ENCODE measurements at places on chromosomes 12 and 14.

GRCh38 chr14:68261092-68261842 lies 441.7 kb downstream of the RAD51B start:
- no peak for DNase-seq

DNA sequence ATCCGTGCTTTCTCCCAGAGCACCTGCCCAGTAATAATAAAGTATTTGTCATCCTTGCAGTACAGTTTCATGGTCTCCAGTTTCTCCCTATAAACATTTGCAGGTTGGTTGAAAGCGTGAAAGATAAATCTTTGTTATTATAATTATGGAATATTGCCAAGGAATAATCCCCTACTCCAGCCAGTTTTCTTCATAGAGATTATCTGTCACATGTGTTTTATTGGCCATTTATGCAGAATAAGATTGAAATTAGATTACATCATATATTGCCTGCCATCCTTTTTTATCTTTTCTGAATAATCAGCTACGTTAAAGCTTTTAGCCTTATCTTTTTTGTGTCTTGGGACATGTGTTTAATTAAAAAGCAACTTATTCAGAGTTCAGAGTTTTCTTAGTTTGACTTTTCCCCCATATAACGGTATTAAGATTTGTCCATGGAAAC lies 168.0 kb downstream of the KICS2 start:
- no peak for DNase-seq

- DNase-seq, result peak; percentile 84
Measured at GRCh38 chr12:130104571-130105106, 57.6 kb upstream of the FZD10 start.

GRCh38 chr12:87597114-87597513 lies 432.1 kb downstream of the C12orf50 start:
- DNase-seq, result no peak

DNA sequence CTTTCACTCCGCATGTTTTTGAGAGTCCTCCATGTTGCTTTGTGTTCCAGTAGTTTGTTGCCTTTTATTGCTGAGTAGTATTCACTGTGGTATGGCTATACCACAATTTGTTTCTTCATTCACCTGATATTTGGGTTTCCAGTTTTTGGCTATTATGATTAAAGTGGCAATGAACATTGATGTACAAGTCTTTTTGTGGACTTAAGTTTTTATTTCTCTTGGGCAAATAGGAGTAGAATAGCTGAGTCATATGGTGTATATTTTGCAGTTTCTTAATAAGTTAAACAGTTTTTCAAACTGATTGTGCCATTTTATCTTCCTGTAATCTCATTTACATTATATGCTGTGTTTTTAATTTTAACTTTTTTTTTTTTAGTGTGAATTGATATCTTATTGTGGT lies 16.2 kb downstream of the ADIPOR2 start:
- no peak for DNase-seq

GRCh38 chr14:69048456-69048855 lies 69.4 kb upstream of the ACTN1 start:
- DNase-seq, result peak; percentile 33

DNA sequence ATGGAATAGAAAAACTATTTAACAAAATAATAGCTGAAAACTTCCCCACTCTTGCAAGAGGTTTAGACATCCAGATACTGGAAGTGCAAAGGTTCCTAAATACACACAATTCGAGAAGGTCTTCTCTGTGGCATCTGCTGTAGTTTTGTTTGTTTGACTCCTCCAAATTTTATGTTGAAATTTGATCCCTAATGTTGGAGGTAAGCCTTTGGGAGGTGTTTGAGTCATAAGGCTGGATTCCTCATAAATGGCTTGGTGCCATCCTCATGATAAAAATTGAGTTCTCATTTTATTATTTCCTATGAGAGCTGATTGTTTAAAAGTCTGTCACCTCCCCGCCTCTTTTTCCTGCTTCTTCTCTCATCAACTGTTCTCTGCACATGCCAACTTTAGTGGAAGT lies 182.7 kb downstream of the MYRFL start:
- DNase-seq, result no peak

- DNase-seq, result no peak
Measured at GRCh38 chr12:132230381-132230780, 86.1 kb downstream of the NOC4L start.

DNA sequence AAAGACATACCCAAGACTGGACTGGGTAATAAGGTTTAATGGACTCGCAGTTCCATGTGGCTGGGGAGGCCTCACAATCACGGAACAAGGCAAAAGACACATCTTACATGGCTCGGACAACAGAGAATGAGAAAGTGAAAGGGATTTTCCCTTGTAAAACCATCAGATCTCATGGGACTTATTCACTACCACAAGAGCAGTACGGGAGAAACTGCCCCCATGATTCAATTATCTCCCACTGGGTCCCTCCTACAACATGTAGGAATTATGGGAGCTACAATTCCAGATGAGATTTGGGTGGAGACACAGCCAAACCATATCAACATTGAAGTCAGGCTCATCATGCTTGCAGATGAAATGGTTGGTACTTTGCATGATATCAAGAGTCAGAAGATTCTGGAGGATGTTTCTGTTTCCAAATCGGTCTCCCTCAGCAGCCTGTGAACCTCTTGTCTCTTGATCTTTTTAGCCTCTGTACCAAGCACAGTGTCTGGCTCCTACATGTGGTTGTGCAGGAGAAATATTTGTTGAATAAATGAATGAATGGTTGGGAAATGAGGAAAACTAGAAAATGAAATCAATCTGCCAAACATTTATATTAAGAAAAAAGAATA lies 98.6 kb downstream of the VRK1 start:
- no peak for DNase-seq

DNA sequence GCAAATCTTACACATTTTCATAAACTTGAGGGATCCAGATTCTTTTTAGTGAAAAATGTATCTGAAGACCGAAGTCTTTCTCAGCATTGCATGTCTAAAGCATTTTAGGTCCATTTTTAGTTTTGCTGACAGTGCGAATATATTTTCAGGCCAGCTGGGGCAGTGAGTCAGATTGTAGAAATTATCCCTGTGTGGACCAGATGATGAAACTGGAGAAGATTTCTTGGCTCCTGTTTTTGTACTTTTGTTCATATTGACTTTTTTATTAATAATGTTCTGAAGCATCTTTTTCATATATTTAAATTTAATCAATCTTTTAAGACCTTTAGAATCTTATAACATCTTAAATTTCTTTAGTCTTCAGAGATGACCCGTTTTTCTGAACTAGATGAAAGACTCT lies 173.1 kb downstream of the FLRT2 start:
- no peak for DNase-seq

- DNase-seq, result no peak
Measured at GRCh38 chr14:22458737-22459136, 130.3 kb downstream of the DAD1 start.

- DNase-seq, result no peak
Measured at GRCh38 chr12:44689587-44689986, 186.5 kb downstream of the NELL2 start.

DNA sequence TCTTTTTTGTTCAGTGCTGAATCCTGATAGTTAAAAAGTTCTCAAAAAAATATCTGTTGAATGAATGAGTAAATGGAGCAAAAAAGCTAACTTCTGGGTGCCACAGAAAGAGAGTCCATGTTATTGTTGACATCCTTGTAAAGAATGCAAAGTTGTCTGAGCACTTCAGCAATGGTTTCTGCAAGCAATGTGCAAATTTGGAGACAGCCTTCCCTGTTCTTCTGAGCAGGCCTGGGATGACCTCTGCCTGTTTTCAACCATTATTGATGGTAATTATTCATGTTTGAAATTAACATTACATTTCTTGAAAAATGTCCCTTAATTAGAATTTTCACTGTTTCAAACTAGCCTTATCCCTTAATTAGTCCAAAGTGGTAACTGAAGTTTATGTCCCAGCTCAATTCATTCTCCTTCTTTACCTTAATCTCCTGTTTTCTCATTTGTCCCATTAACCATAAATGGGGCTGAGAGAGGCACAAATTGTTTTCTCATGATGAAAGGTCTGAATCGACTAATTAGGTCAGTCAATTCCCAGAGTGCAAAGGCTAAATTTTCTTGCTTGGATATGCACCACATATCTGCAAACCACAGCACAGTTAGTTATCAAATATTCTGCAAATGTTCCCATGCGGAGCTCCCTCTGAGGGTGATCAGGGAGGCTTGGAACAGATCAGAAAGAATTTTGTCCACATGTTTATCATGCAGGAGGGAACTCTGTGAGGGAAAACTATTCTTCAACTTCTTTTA lies 139.4 kb upstream of the KRR1 start:
- DNase-seq, result no peak

- no peak for DNase-seq
Measured at GRCh38 chr14:105051182-105052109, 13.8 kb downstream of the GPR132 start.

GRCh38 chr12:99476956-99477355 lies 170.6 kb upstream of the GARIN6 start:
- no peak for DNase-seq

GRCh38 chr12:4293966-4294505 lies 20.5 kb downstream of the CCND2 start:
- no peak for DNase-seq

- peak; percentile 72 for DNase-seq
Measured at GRCh38 chr12:12724421-12725085, 7.4 kb downstream of the CDKN1B start.

- DNase-seq, result peak; percentile 8
Measured at GRCh38 chr14:86203843-86204242, 673.9 kb downstream of the FLRT2 start.

GRCh38 chr12:116133636-116134214 lies 143.8 kb downstream of the MED13L start:
- no peak for DNase-seq

- DNase-seq, result peak; percentile 89
Measured at GRCh38 chr14:36773136-36773540, 111.5 kb downstream of the PAX9 start.

GRCh38 chr14:21852061-21852664 lies 178.5 kb upstream of the OR4E1 start:
- DNase-seq, result peak; percentile 46

DNA sequence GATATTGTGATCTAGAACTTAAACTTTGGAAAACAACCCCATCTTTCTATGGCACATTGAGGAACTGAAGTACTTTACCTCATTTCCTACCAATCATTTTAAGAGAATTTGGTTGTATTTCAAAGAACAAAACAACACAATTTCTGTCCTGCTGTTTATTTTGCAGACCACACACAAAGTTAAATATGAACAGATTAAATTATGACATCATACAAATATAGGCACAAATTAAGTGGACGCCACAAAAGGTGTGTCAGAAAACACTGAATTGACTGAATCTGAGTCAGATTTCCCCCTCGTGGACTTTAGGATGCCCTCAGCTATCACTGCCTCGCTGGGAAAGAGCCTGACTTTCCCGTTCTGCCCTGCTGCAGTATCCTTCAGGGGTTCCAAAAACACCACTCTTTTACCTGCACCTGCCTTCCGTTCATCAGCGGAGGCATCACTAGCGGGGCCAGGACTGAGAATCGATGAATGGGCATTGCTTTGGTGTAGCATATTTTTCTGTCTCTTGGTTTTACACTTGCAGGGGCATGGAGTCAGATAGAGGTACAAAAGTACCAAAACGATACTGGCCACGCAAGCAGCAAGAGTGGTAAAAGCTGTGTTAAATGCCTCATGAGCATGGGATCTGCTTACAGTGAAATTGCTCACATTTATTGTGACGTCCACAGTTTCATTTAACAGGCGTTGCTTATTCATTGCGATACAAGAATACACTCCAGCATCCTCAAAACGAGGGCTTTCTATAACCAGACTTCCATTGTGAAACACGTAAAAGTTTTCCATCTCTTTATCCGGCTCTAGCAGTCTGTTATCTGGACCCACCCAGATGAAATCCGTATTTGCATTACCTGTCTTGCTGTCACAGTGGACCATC lies 2.0 kb upstream of the PCED1B start:
- no peak for DNase-seq

DNA sequence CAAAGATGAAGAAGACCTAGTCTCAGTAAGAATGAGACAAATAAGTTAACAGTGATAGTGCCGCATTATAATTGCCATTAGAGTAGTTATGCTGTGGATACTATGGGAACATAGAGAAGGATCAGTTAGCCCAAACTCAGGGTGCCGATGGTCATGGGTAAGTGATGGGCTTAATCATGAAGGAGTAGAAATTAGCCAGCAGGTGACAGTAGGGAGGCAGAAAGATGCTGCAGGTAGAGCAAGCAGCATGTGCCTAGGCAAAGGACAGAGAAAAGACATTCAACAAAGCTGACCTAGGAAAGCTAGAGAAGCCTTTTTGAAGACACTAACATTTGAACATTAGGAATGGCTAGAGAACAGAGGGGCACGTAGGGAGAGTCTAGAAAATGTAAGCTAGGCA lies 30.6 kb upstream of the PTPRQ start:
- no peak for DNase-seq

DNA sequence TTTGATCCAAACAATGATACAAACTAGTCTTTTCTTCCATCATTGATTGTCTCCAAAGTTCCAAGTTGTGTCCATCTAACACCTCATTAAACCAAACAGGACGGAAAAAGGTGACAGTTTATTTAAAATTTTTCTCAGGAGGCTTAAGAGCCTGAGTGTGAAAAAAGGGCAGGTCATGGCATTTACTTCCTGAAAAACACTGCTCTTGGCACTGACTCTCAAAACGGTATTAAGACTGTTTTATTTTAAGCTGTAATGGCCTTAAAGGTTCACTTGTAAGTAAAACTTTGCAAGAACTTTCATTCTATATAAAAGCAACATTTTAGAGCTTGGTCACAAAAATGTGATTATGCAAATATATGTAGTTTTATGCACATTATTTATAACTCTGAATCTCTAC lies 222.5 kb downstream of the SLC2A13 start:
- DNase-seq, result no peak

DNA sequence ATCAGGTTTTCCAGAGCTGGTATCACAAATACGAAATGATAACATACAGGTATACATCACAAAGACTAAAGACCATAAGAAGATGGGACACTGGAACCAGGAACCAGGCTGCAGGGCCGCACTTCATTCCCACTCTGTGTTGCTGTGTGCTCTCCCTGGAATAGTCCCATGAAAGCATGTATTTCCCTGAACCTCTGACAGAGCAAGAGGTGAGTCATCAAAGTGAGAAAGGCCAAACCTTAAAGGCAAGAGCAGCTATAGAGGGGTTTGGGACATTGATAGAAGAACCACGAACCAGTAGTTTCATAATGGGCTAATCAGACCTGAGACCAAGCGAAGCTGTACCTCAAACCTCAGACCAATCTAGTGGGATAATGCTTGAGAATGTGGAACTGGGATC lies 283.0 kb upstream of the PRKD1 start:
- DNase-seq, result peak; percentile 6

DNA sequence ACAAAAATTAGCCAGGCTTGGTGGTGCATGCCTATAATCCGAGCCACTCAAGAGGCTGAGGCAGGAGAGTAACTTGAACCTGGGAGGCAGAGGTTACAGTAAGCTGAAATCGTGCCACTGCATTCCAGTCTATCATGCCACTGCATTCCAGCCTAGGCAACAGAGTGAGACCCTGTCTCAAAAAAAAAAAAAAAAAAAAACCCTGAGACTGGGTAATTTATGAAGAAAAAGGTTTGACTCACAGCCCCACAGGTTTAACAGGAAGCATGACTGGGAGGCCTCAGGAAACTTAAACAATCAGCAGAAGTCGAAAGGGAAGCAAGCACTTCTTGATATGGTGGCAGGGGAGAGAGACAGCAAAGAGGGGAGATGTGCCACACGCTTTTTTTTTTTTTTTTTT lies 123.2 kb downstream of the GXYLT1 start:
- no peak for DNase-seq

All from DMS53 (cell line).